ENCODE measurements at places on chromosomes 12 and 14. TPM values are rescaled to one million over a fixed set of nuclear protein-coding genes. Genes with fewer than 3 reads are reported as not detected.

Gene AQP5
- polyA plus RNA-seq = not detected

Gene CAPZA3
- not detected for polyA plus RNA-seq

Gene RTN1
- 0.06 TPM for polyA plus RNA-seq

Gene LRRC43
- 0.33 TPM for polyA plus RNA-seq
